Omental fat pad (tissue), 4 donors: ENCODE measurements at places on chromosomes 3 and 15.

GRCh38 chr3:115660646-115661337 lies 37.5 kb downstream of the GAP43 start:
- no peak for DNase-seq

DNA sequence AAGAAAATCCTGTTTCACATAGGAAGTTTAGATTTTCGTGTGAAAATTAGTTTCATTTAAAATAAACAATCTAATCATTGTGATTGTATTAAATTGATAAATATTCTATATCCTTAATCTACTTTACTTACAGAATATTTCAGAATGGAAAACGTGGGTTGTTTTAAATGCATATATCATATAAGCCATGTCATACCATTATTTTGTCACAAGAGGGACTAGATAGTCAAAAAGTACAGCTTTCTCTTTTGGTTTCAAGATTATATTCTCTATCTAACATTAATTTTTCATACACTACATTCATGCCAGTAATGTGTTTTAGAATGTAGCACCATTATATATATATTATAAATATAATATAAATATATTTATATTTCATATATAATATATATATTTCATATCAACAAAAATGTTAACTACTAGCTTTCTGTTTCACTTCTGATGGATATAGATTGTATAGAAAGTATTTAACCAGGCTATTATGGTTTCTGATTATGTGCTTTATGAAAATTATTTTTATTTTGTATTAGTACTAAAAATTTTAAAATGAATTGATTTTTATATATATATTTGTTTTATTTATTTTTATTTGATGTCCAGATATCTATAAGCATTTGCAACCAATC lies 45.3 kb downstream of the OSTN start:
- no peak for DNase-seq

DNA sequence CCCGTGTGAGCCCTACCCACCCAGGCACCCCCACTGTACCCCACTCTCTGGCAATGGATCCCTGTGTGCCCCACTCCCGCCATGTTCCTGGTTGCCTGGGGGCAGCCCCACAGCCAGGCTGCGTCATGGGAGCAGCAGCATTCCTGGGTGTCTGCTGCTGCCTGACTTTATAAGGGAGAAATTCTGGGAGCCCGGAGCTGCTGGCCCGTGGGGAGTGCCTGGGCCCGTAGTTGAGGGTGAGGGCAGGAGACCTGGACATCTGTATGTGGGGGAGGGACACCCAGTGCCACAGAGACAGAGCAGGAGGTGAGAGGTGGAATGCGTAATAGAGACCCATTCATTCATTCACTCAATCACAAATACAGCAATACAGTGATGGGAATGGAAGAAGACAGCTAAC lies 15.1 kb downstream of the CSPG4 start:
- DNase-seq: no peak

GRCh38 chr3:102660653-102661052 lies 225.8 kb downstream of the ZPLD1 start:
- DNase-seq: no peak

GRCh38 chr15:67745073-67746006 lies 80.0 kb upstream of the SKOR1 start:
- DNase-seq: no peak

- DNase-seq: no peak
Measured at GRCh38 chr3:101695779-101696372, 9.4 kb upstream of the RPL24 start.

DNA sequence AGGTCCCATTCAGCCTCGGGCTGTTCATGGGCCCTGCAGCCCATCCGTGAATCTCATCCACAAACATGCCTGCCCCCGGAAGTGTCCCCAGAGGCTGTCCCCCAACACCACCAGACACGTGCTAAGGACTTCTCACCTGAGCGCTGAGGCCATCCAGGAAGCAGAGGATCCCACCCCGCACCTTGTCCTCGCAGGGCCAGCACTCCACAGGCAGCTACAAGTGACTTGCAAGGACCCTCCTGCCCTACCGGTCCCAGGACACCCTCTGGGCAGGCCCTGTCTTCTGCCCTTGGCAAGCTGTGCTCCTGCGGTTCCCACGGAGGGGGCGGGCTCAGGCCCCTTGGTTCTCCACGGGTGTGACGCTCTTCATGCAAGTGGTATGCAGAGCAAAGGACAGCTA lies 146.0 kb downstream of the NUP210 start:
- no peak for DNase-seq

GRCh38 chr3:18477620-18478019 lies 52.5 kb upstream of the SATB1 start:
- DNase-seq: no peak

DNA sequence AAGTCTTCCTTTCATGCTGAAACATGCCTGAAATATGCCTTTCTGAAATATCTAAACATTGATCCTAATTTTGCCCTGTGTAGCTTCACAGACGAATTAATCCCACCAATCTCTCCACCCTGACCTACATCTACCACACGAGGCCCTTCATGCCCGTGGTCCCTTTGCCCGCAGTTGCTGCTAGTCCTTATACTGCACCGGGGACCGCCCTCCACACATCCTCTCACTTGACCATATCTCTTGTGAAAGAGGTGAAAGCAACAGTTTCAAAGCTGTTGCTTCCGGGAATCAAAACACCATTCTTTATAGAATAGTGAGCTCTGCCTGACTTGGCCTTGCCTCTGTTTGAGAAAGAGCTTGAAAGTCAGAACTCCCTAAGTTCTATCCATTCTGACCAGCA lies 499.5 kb downstream of the NTRK3 start:
- no peak for DNase-seq

DNA sequence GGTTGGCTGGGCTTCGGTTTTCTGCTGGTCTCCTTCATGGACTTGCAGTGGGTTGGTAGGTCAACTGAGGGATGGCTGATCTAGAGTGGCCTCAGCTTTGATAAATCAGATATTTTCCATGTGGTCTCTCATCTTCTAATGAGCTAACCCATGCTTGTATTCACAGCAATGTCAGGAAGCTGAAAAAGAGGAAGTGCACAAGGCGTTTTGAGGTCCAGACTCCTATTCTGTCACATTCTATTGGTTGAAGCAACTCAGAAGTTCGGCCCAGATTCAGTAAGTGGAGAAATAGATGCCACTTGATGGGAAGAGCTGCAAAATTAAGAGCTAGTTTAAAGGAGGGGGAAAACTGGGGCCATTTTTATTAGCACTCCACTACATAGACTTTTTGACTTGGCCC lies 361.2 kb downstream of the DIPK2A start:
- DNase-seq: no peak

DNA sequence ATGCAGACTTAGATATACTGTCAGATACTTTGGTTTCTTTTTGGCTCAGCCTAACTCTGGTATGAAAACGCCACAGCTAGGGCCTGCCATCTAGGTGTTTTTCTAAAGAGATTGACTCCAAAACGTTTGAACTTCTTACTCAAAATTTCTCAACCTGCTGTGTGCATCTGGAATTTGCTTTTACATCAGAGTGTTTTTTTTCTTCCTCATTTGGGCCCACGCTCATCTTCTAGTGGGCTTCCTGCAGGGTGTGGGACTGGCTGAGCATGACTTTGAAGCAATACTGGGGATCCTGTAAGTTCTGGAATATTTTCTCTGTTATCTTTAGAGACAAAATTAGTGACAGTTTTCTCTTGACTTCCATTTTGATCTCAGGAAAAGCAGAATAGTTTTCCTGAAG lies 117.8 kb downstream of the NR1D2 start:
- DNase-seq: no peak

DNA sequence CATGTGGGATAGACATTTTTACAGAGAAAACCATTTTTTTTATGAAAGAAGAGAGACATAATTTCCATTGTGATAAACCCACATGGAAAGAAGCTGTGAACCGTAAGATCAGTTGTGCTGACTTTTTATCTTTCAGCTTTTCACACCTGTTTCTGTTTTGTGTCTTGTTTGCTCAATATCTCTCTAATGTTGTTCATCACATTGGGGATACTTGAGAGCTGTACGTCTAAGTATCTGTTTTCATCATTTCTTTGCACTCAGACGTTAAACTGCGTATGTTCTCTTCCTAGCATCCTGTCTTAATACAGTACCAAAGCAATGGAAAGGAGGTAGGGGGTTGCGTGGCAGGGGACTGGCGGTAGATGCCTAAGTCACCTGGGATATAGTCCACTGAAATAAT lies 449.0 kb downstream of the NAALADL2 start:
- no peak for DNase-seq

- DNase-seq: no peak
Measured at GRCh38 chr3:101159478-101159877, 160.9 kb downstream of the IMPG2 start.

DNA sequence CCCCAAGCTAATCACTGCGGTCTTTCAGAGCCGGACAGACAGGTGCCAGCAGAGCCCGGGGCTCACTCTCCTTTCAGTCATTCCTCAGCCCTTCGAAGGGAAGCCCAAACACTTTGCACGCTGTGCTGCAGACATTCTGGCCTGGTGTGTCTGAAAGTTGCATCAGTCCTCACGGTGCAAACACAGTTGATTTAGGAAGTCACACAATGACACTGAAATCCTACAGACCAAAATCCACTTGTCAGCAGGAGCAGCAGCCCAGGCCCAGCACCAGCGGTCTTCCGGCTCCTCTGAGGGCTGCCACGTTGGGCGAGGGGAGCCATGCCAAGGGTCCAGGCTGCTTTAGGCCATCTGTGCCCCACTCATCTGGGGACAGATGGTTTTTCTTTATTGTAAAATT lies 61.6 kb downstream of the RGMA start:
- no peak for DNase-seq

GRCh38 chr15:82140886-82141285 lies 95.1 kb upstream of the MEX3B start:
- DNase-seq: no peak

DNA sequence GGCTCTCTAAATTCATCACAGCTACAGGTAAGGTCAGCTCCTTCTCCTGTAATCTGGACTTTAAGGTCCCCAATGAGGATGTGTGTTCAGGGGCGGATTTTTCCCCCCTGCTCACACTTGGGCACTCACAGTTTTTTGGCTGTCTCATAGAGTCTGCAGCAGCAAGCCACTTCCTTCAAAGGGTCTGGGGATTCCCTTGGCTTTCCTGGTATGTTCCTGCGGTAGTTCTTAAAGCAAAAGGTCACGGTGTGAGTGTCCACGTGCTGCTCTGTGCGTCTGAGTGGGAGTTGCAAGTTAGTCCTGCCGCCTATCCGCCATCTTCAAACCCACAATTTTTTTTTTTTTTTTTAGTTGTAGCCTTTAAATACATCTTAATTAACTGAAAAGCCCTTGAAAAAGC lies 15.4 kb upstream of the CFAP20DC start:
- DNase-seq: no peak

GRCh38 chr3:11161666-11162065 lies 7.4 kb downstream of the HRH1 start:
- DNase-seq: no peak

DNA sequence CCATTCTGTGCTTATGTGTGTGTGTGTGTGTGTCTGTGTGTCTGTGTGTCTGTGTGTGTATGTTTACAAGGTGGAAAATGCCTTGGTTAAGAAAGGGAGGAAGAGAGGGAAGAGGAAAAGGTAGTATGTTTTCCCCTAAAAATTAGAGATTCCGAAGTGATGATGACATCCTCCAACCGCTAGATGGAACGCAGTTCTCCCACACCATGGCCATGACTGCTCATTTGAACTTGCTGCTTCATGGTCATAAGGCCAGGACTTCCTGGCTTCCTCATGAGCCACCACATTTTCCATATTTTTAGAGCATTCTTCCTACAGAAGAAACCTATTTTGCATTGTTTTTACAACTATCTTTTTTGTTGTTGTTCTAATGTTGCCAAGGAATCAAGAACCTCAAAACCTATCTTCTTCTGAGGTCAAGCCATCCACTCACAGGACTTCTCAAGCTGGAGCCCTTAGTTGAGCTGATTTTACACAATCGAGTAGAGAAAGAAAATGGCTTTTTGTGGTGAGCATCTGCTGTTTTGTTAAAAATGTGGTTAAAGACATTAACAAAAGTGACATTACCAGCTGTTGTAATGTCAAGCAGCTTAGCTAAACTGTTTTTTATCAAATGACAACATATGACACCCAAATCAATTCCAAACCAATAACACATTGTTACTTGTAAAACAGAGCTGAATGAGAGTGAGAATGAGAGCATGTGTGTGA lies 1091.0 kb downstream of the FHIT start:
- DNase-seq: no peak

GRCh38 chr3:160757233-160758106 lies 1.4 kb downstream of the PPM1L start:
- no peak for DNase-seq

- no peak for DNase-seq
Measured at GRCh38 chr15:78855746-78856145, 16.9 kb upstream of the MORF4L1 start.

DNA sequence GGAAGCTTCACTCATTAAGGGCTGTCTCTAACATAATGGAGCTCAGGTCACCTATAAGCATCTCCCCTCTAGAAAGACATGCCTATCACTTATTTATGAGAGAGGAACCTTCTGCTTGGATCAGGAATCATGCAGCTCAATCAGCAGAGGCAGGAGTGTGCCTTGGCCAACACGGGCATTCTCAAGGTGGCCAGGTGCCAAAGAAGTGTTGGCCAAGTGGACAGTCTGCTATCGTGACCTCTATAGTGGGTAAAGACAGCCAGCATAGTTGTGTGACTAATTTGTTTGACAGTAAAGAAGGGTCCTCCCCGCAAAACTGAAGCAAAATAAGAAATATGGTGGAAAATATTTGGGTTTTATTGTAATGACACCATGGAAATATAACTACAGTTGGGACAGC lies 14.7 kb upstream of the AGTR1 start:
- no peak for DNase-seq

GRCh38 chr15:45747426-45747825 lies 112.6 kb downstream of the SQOR start:
- DNase-seq: no peak

GRCh38 chr3:8223766-8224165 lies 277.9 kb upstream of the LMCD1 start:
- DNase-seq: peak; percentile 31

GRCh38 chr3:171881251-171881650 lies 38.1 kb downstream of the TMEM212 start:
- DNase-seq: no peak

GRCh38 chr15:33124811-33125210 lies 69.7 kb downstream of the FMN1 start:
- DNase-seq: no peak

DNA sequence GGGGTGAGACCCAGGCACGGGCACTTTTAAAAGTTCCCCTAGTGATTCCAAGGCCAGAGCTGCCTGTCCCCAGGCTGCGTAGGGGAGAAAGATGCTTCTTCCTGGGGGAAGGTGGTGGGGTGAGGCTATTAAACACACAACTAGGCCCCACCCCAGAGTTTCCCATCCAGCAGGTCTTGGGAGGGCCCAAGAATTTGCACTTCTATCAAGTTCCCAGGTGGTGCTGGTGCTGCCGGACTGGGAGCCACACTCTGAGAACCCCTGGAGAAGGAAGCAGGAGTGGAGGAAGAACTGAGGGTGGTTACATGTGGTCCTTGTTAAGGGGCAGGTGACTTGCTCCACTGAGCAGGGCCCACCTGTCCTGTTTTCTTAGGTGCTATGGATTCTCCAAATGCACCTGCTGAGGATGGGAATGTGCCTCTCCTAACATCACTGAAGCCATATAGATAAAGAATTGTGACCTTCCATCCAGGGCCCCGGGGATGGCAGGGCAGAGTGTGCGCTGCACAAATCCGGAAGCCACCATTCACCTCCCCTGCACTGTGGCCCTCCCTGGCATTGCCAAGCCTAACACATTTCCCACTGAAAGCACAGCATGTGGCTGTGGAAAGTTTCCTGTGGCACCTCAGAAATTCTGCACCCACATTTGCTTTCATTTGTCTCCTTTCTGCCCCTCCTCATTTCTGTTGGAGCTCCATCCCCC lies 111.5 kb upstream of the MEF2A start:
- no peak for DNase-seq

GRCh38 chr3:123327956-123328850 lies 120.7 kb downstream of the ADCY5 start:
- no peak for DNase-seq
